ENCODE measurements at places on chromosomes 4 and X. TPM values are rescaled to one million over a fixed set of nuclear protein-coding genes. Genes with fewer than 3 reads are reported as not detected.
A peak's percentile ranks its signal among the peaks of the same experiment; 100 is the strongest.

GRCh38 chrX:67524428-67524827 is 19.4 kb upstream of the AR start:
- DNase-seq: no peak

DNA sequence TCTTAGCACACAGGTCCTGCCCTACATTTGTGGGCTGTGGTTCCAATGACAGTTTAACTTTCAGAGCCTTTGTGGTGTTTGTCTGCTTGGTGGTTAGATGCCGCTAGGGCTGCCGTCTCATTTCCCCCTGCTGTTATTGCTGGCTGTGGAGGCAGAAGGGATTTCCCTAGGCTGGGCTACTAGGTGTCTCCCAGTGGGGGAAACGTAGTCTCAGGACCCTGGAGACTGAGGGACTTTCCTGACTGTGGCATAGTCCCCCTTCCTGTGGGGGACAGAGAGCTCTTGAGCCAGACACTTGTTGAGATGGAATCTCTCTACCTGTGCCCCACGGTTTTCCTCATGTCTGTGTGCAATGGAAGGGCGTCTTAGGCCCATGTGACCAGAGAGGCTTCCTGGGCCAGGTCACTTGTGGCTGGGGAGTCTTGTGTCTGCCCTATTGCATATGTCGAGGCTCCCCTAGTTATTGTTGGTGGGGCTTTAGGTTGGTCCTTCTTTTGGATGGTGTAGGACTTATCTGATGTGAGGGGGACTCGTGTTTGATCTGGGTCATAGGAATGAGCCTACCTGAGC is 68.2 kb downstream of the ARHGAP10 start:
- DNase-seq: no peak

DNA sequence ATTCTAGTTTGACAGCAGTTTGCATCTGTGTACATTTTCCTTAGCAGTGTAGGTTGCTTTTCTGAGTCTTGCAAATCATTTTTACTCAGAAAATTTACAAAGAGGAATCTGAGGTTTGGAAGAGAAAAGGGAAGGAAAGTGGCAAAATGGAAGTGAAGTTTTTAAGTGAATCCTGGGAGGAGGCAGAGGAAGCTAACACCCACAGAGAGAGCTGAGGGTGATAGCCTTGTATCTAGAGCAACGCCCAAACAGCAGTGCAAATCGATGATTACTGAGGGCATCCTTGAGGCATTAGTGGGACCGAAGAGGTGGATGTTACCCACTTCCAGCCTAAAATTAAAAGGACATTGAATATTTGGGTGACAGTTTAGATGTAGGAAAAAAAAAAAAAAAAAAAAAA is 31.8 kb downstream of the KLF3 start:
- no peak for DNase-seq

DNA sequence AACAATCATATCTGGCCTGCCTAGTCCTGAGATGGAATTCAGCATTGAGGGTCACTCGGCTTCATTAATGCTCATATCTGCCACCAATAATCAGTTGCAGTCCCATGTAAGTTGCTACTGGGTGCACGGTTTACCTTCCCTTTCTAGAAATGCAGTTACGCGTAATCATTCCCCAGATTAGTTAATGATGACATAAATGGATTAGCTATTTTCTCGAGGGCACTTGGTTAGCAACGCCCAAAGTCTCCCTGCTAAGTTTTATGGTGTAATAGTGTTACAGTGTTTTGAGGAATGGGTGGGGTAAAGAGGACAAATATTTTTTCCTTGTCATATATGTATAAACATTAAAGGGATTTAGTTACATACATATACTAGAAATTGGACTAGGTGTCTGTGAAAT is 118.8 kb downstream of the MID1 start:
- DNase-seq: no peak

The TMEM187 gene
- polyA plus RNA-seq: 5.2 TPM

The PDE5A gene
- 56.0 TPM for polyA plus RNA-seq

- DNase-seq: no peak
Measured at GRCh38 chr4:123298801-123299200, 97.8 kb upstream of the SPRY1 start.

- no peak for DNase-seq
Measured at GRCh38 chr4:39741401-39741800, 43.5 kb downstream of the UBE2K start.

DNA sequence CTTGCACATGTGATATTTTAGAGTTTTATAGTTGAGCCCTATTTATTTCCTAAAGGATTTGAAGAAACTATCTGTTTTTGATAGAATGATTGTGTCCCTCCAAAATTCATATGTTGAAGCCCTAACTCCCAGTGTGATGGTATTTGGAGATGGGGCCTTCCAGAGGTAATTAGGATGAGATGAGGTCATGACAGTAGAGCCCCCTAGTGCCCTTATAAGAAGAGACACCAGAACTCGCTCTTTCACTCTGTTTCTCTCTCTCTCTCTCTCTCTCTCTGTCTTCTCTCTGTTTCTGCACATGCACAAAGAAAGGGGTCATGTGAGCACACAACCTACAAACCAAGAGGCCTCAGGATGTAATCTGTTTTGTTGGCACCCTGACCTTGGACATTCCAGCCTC is 921.9 kb upstream of the DIAPH2 start:
- DNase-seq: no peak

DNA sequence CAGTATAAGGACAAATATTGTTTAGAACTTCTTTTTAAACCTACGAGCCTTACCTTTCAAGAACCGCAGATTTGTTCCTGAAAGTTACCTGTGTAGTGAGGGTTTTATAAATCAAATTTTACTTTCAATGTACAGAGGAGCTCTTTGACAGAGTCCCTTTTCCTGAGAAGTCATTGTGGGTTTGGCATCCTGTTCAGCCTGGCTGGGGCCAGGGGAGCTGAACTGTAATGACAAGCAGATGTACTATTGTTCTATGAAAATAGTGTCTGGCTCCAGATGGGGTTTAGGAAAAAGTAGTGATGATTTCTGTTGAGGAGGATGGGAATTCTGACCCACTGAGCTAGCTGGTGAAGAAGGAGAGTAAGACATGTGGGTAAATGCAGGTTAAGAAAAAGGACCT is 196.2 kb upstream of the PGRMC2 start:
- no peak for DNase-seq

The DDX3X gene
- polyA plus RNA-seq: 256 TPM

The CXCL6 gene
- polyA plus RNA-seq: not detected

- no peak for DNase-seq
Measured at GRCh38 chrX:38891641-38892413, 90.6 kb downstream of the MID1IP1 start.

GRCh38 chr4:16594128-16594527 is 304.3 kb downstream of the LDB2 start:
- no peak for DNase-seq

The NXF3 gene
- 0.33 TPM for polyA plus RNA-seq

DNA sequence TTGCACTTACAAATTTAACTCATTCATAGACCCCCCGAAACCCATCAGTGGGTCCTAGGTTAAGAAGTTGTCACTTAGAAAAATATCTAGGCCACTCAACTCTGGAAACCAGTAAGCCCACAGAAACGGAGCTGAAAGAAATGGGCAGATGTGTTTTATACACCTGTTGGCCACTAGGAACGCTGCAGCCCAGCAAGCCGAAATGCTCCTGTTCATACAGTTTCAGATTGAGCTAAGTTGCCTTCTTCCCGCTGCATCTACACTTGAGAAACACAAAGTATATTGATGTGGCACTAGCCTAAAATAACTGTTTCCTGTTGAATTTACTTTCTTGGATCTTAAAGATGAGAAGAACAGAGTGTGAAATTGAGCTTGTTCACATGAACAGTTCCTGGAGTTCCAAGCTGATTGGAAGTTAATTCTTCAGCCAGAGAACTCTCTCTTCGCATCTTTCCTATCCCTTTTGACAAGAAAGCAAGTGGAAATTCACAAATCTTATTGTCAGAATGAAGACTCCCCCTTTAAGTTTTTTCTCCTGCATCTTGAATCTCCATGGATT is 174.1 kb downstream of the RBMX2 start:
- peak; percentile 6 for DNase-seq

- DNase-seq: no peak
Measured at GRCh38 chr4:70365479-70365878, 4.9 kb downstream of the SMR3A start.

GRCh38 chr4:81069706-81070331 is 39.3 kb downstream of the BMP3 start:
- peak; percentile 90 for DNase-seq

DNA sequence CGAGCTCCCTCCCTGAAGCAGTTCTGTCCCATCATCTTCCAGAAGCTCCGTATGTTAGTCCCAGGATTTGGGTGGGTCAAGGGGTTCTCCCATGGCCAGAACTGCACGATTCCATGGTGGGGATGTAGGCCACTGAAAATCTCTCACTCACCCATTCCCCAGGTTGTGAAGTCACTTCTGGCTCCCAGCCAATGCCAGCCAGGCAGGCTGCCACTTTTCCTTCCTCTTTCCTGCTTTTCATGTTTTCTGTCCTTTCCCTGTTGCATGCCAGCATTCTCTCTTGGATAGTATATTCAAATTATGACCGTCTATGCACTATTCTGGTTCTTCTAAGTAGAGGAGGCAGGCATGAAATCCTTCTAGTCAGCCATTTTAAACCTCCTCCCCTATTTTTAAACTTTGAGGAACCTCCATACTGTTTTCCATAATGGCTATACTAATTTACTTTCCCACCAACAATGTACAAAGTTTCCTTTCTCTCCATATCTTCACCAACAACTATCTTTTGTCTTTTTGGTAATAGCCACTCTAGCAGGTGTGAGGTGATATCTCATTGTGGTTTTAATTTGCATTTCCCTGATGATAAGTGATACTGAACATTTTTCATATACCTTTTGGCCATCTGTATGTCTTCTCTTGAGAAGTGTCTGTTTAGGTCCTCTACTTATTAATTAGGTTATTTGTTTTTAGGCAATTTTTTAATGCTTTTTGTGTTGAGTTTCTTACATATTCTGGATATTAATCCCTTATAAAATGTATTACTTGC is 182.1 kb upstream of the TET2 start:
- DNase-seq: no peak

DNA sequence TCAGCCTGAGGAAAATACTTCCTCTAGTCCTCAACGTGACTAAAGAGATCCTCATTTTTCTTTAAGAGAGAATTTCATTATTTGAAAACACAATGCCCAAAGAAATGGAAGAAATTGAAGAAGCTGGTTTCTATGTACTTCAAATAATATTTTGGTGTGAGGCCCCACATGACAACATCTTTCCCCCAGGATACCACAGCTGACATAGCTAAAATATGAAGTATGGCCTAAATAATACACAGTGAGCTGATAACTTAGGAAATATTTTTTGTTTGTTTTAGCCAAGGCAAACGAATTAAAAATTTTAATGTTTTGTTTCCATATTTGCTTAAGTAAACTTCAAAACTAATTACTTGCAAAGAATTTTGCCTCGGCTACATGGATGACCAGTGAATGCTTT is 149.2 kb downstream of the CBR4 start:
- DNase-seq: no peak

- DNase-seq: no peak
Measured at GRCh38 chr4:142585411-142585810, 260.7 kb downstream of the INPP4B start.

DNA sequence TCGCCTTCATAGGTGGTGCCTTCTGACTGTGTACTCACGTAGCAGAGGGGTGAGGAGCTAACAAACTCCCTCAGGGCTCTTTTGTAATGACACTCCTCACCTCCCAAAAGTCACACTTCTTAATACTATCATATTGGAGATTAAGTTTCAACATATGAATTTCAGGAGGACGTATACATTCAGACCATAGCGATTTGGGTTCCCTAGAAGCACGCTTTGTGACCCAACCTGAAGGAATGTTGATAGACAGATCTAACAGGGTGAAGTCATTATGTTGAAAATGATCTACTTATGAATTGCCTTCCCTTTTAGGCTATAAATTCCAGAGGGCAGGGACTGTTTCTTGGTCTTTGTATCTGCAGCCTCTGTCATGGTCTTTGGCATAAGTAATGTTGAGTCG is 3.2 kb upstream of the KLHL34 start:
- no peak for DNase-seq

- DNase-seq: peak; percentile 32
Measured at GRCh38 chr4:165872461-165873297, at the start of gene TLL1. TSS of gene TLL1 (plus strand) at chr4:165873237. CDS start at chr4:165873905, 668 bp downstream.

DNA sequence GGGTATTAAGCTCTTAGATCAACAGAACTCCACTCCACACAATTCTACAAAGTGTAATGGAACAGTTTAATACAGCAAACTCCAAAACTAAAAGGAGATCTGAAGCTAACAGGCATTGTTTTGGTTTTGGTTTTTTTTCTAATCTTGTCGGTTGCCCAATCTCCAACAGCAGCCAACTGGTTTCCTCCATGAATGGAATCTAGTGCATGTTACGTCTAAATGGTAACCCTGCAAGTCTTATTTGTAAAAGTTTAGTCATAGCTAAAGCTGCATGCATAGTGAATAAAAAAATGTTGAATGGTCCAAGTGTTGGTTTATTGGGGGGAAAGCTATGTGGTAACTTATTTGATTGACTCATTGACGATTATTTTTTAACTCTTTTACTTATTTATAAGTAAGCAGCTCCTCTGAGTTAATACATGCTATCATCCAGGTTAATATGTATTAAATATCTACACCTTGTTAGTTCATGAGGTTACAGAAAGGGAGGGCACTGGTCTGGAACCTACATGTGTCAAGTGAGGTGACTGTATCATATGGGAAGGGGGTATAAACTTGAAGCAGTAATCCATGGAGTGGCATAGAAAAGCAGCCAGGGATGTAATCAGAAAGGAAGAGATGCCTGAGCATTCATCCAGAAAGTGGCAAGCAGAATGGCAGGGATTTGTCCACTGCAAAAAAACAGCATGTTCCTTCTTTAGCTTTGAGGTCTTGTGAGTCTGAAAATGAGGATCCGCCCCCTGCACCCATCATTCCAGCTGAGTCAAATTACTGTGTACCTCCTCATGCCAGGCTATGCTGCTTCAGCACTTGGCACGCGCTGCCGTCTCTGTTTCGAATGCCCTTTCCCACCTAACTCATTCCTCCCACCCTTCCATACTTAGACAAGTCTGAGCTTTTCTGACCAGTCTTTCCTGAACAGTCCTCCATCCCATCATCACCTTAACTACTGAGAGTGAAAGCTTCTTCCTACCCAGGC is 81.7 kb downstream of the PDGFC start:
- no peak for DNase-seq

The F8A2 gene
- polyA plus RNA-seq: not detected

DNA sequence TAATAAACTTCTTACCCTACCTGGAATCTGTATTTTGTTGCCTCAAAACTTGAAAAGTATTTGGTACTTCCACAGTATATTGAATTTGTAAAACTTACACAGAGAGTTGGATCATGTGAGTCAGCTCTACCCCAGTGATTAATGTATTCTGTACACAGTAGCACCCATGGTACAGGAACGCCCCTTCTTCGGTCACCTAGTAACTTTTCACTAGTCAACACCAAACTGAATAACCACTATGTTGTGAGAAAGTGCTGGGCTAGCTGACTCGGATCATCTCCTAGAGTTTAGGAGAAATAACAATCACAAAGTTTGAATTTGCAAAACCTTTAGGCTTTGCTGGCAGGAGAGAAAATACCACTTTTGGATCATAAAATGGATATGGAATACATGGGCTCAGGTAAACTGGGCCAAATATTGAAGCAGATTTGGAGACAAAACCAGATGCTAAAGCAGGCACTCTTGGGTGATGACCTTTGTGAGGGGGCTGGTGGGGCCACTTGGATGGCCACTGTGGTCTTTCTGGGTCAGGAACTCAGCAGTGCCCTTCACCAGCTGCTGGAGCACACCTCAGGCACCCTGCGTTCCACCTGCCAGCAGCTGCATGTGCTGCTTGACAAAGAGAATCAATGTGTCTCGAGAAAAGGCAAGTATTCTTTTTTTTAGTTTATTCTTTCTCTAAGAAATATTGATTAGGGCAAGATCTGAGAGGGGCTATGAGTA is at the start of gene DTHD1:
TSS of gene DTHD1 (plus strand) at position 233 of the 723 bp plus-strand sequence. CDS start at position 376, 143 bp downstream.
- DNase-seq: no peak
